ENCODE measurements at places on chromosomes 7 and 10.
A peak's percentile ranks its signal among the peaks of the same experiment; 100 is the strongest.

- DNase-seq: no peak
Measured at GRCh38 chr10:3263082-3263481, 90.5 kb upstream of the PITRM1 start.

DNA sequence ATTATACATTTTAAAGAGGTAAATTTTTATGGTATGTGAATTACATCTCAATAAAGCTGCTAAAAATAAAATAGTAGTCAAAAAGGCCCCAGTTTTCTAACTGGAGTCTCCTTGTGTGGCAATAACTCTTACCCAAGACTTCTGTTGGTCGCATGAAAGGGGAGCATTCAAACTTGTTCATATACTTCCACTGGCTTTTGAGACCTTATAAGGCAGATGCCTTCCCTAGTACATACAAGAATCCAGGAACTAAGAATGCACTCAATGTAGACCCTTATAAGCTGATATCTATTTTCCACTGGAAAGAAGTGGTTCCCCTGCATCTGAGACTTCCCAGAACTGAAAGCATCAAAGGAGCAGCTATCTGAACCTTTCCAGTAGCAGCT is 13.0 kb downstream of the BCAP29 start:
- no peak for DNase-seq

GRCh38 chr7:43553999-43554398 is 28.9 kb upstream of the STK17A start:
- peak; percentile 79 for DNase-seq

GRCh38 chr10:95628786-95629185 is 27.7 kb downstream of the ALDH18A1 start:
- peak; percentile 70 for DNase-seq

GRCh38 chr10:77500754-77501151 is 136.9 kb downstream of the KCNMA1 start:
- no peak for DNase-seq

DNA sequence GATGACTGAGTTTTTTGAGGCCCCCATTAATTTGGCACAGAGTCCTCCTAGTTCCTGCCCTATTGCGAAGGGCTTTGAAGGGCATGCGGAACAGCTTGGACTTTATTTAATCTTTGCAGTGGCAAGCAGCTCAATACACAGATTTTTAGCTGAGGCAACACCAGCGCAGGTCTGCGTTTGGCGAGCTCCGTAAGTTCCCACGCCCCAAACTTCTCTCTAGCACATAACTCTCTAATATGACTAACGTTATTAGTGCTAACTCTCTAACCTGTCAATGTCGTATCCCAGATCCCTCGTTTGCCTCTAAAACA is 366 bp upstream of the TAF3 start:
- DNase-seq: no peak

DNA sequence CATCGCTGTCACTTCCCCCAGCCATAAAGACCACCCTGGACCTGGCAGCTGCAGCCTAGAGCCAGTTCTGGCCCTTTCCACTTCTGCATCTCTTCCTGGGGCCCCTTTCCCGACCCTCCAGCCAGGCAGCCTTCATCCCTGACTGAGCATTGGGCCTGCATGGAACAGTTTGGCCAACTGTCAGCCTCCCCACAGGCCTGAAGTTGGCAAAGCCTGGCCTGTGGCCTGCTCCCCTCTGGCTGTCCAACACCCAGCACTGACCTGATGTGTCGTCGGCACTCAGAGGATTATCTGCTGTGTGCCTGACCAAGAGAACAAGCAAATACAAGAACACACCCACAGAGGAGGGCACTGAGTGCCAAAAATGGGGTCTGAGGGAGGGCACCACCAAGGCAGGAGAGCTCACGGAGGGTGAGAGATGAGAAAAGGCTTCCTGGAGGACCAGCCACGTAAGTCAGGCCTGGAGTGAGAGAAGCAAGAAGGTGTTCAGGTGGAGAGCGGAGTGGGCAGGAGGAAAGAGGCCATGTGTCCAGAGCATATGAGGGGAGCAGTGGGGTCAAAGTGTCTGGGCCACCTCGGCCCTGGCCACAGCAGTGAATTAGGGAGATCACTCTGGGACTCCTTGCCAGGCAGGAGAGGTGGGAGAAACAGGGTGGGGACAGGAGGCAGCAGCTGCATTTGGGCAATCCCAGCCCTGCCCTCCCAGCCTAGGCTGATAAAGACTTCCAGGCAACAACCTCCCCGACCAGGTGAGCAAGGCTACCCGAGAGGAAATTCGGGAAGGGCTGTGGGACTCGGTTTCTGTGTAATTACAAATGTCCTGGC is 4.5 kb downstream of the GPRIN2 start:
- DNase-seq: no peak

GRCh38 chr7:12643001-12643643 is 44.3 kb upstream of the ARL4A start:
- DNase-seq: no peak

GRCh38 chr10:33392706-33393105 is 58.2 kb upstream of the NRP1 start:
- DNase-seq: no peak

GRCh38 chr10:633279-634245 is 55.9 kb downstream of the DIP2C start:
- no peak for DNase-seq

DNA sequence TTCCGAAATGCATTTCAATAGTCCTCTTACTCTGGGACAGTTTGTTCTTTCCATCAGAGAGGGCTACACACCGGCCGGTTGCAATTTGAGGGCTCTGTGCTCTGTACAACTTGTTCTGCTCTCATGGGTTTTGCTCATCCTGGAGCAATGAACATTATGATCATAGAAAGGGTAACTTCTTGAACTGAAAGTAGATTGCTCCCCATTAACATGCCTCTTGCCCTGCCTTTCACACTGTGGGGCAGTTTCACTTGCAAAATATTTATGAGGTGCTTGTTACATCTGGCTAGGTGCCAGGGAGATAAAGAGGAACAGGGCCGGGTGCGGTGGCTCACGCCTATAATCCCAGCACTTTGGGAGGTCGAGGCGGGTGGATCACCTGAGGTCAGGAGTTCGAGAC is 97.3 kb upstream of the MPP7 start:
- DNase-seq: no peak

DNA sequence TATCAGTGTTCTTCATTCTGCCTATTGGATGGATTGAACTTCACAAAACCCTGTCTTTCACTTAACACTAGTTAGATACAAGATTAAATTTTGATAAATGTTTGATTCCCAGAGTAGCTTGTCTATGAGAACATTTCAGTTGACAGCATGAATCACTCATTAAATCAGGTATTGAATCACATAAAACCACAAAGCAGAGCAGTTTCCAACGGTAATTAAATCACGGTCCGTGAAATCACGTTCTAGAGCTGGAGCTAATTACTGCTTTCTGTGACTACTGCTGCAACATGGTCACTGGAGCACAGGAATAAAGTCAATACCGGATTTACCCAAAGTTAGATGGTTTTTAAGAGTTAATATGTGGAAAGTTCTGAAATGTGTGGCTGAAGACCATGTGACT is 257.8 kb upstream of the PCDH15 start:
- DNase-seq: no peak

GRCh38 chr7:78605119-78605518 is 806.5 kb downstream of the PHTF2 start:
- no peak for DNase-seq

GRCh38 chr10:92082583-92083280 is 159.2 kb downstream of the BTAF1 start:
- no peak for DNase-seq

GRCh38 chr7:80659120-80660055 is 20.9 kb downstream of the CD36 start:
- peak; percentile 50 for DNase-seq

- DNase-seq: no peak
Measured at GRCh38 chr10:84123362-84123761, 15.9 kb upstream of the GHITM start.

DNA sequence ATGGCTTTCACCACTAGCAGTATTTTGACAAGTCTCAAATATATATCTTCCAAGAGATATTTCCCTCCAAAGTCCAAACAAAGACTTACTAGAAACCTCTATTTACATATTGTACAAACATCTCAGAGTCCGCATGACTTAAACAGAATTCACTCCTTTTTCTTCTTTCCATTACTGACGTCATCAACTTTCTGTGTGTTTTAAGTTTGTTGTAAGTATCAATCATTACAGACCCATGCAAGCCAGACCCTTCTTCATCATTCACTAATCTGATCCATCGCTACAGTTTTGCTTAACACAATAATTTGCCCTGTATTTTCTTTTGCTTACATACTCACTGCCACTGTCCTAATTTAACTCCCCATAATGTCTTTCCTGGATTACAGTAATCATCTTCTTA is 51.9 kb downstream of the SEMA3A start:
- no peak for DNase-seq

DNA sequence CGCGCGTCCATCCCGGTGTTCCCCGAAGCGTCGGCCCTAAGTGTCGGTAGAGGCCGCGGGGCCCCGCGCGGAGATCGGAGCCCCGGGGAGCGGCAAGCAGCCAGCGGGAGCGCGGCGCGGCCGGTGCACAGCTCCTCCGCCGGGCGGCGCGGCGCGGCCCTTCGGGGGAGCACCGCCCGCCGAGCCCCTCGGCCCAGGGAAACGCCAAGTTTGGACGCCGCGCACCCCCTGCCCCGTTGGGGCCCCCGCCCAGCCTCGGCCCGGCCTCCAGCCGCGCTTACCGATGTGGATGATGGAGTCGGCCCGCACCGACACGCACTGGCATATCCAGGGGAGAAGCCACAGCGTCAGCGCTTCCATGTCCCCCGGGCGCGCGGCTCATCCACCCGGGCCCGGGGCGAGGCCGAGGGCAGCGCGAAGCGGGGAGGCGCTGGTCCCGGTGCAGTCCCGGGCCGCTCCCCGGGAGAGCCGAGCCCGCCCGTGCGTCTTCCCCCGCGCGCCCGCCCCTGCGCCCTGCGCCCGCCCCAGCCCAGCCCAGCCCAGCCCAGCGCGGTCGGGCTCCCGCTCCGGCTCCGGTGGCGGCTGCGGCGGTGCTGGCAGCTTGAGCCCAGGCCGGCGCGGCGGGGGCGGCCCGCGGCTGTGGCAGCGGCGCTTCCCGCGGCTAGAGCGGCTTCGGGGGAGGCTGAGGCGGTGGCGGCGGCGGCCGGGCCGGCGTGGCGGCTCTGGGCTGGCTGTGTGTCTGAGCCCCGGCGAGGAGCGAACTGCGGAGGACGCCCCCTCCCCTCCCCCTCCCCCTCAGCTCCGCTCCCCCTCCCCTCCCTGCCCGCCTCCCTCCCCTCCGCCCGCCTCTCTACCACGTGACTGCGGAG is at the start of gene GRID1:
Gene GRID1 (minus strand): TSS at position 763 of the 869 bp plus-strand sequence.
- DNase-seq: no peak

DNA sequence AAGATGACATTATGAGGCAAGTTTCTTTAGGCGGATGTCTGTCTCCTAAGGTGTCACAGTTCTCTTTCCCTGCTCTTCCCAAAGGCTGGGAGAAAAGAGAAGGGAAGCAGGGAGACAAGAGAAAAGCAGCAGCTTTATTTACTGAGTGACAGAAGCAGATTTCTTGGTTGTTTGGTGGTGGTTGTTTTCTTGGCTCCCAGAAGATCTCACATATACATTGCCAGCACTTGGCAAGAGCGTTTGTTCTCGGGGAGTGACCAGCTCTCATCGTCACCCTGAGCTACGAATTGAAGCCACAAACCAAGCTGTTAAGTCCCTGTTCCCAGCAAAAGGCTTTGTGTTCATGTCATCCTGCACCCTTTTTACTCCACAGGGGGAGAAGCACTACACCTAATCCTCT is 11.4 kb downstream of the CDHR3 start:
- DNase-seq: no peak

DNA sequence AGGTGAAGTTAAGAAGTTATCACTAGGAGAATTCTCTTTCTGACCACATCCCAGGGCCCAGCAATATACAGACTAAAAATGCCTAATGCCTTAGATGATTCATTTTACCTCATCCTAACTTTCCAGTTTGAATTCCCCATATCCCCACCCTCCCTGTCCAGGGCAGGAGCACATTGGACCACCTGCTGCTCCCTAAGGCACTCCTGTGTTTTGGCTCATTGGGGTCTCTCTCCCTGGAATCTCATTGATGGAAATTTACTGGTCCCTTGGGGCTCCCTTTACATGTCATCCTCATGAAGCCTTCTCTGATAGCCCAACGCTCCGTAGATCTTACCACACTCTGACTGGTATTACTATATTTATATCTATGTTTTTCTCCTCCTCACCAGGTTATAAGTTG is 2.7 kb downstream of the IL2RA start:
- no peak for DNase-seq

DNA sequence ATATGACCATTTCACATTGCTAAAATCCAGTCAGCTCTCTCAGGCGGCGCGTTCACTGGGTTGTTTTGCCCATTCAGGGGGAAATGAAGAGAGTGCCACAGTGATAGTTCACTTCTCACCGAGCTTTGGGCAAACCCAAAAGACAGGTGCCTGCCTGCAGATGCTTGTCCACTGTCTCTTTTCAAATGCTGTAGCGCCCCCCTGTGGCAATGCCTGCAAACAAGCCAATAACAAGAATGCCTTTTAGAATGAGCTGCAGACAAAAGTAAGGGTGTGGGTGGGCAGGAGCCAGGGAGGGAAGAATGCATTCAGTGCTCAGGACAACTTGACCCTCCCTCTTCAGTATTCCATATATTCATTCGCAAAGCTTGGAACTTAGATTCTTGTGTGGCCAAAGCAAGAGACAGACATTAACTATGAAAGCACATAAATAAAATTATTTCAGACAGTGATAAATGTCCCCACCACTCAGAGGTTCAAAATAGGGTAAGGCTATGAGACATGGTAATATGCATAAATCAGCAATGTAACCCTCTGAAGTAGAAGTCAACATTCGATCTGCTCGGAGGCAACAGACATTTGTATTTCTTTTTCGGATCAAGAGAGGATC is 86.9 kb downstream of the JAZF1 start:
- DNase-seq: peak; percentile 42

DNA sequence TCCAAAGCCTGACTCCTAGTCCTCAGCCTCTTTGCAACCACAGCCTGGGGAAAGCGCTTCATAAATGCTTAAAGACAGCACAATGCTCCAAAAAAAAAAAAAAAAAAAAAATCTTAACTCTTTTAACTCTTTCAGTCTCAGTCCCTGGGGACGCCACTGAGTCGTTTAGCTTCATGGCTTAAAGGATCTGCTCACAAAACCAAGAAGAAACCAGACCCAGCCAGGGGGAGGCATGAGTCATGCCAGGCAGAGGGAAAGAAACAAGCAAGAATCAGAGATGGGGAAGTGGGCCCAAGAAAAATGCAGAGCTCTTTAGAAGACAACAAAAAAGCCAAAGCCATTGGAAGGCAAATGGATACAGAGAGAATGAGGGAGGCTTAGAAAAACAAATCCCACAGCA is 32.5 kb upstream of the DOCK1 start:
- no peak for DNase-seq

DNA sequence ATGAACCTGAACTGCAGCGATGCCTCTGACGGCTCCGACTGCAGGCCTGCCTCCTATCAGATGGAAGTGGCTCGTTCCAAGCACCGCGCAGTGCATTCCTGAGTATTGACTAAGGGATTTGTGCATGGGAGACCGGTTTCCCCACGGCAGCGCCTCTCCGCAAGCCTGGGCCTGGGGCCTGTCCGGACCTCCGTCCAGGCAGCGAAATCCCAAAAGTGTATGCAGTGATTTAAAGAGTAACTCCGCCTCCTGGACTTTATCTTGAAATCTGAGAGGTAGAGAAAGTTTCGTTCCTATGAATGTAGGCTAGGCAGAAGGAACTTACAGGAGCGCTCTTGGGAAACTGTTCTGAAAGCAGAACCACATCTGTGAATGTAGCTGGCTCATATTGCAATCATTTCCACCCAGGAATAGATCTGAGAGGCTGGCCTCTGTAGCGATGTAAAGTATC is 106.2 kb upstream of the CELF2 start:
- DNase-seq: no peak
